Stimulated activated CD4-positive, alpha-beta T cell treated with anti-CD3 and anti-CD28 coated beads, Interleukin-15, amount 100 ng/mL, for 1 hour (primary cell): ENCODE measurements at places on chromosomes 3 and 15.

GRCh38 chr3:94046533-94046932, 16.2 kb downstream of the DHFR2 start:
- no peak for DNase-seq

DNA sequence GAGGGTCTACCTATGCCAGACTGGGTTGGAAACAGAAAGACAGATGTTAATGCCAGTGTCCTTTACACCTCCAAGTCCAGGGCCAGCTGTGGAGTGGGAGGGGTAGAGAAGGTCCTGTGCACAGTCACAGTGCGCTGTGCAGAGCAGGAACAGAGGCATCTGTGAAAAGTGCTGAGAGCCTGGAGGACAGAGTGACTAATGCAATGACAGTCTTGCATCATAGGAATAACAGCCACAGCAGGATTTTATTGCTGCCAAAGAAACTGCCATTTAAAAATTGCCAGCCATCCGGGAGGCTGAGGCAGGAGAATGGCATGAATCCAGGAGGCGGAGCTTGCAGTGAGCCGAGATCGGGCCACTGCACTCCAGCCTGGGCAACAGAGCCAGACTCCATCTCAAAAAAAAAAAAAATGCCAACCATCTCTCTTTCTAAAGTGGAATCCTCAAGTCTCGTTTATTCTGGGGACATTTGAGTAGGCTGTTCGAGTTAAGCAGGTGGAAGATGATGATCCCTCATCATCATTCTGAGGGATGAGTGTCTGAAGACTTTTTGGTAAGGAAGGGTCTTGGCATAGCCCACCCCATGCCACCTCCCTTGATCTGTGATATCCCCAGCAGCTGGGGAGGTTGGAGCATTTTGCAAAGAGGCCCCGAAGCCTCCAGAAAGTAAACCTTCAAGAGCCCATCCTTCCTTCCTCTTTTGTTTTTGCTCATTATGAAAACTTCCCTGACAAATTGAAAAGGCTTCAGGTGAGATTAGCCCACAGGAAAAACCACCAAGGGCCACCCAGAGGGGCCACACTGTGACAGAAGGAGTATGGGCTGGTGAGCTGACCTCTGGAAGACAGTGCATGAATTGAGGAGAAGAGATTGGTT, 7.7 kb downstream of the CCR2 start:
- DNase-seq, result no peak

DNA sequence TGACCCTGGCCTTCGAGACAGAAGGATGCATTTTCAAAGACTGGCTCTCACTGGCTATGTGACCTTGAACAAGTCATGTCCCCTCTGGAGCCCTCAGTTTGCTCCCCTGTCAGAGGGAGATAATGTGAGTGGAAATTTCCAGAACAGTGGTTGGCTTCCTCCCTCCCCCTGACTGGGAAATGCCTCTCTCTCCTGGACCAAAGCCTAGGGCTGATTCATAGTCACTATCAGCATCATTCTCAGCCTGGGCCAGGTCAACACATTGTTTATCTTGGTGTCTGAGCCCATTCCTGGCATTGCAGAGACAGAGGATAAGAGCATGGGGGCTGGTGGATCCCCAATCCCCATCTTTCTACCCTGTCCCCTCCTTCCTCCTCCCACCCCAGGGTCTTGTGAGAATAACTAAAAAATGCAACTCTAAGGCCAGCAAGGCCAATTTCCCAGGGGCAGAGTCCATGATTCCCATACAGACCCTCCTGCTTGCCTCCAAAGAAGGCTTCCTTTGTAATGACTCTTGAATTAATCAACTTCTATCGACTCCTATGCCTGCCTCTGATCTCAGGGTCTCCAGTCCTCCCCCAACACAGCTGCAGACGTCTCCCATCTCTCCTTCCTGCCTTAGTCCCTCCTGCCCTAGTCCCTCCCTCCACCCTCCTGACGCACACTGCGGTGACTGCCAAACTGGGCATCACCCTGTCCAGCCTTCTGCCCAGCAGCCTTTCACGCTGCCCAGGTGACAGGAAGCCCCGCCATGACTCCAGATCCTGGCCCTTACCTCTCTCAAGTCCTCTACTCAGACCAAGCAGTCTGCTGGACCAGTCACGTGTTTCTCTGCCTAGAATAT, 35.4 kb upstream of the CORO2B start:
- no peak for DNase-seq

GRCh38 chr3:71421475-71421819, 162.1 kb downstream of the FOXP1 start:
- no peak for DNase-seq

DNA sequence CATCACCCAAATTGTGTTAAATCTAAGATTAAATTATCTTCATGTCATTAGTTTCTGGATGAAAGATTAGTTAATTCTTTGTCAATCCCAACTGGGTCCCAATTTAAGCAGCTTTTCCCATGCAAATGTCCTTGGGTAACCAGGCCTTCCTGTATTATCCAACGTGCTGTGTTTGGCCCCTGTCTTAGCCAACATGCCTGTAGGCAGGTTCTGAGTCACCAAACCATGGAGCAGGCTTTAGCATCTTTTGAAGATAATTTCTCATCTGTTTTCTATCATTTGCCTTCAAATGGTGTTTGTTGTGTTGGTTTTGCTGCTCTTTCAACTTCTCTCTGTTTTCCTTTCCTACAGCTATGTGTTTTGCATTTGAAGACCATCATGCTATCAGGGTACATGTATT, 216.2 kb downstream of the ITPR1 start:
- DNase-seq, result no peak

DNA sequence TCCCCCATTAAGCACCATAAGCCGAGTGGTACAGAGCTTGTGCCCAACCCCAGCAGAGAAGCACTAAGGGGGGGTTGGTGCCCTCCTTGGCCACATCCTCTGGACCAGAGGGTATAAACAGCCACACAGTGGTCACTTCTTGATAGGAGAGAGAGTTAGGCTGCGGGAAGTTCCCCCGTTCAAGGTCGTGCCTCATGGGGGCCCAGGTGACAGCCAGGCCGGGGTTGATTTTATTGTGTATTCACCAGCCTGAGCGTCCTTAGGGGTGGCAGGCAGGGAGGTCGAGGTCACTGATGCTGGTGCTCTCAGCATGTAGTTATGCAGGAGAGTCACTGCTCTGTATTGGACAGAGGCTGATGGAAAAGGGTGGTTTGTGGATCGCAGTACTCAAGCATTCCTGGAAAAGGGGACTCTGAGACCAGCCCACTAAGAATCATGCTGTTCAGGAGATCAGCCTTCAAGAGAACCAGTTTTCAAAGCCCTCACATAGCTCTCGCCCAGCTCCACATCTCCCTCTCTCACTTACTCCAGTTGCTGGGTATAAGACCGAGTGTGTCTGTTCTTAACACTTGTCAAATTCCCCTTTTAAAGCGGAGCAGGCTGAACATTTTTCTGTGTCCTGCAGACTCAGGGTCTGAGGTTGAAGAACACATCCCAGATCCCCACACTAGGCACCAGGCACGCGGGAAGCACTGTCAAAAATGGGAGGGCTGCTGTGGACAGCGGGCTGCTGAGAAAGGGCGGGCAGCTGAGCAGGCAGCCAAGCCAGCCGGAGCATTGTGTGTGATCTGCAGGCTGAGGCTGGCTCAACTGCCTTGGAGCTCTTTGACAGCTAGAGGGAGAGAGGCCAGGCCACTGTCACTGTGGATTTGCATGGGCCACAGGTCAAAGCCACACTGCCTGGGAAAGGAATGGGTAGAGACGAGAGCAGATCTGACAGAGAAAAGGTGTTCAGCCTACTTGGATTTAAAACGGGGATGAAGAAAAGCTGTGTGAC, 279.3 kb upstream of the LRRFIP2 start:
- no peak for DNase-seq

GRCh38 chr3:103218146-103218545, 783.3 kb downstream of the ZPLD1 start:
- no peak for DNase-seq

DNA sequence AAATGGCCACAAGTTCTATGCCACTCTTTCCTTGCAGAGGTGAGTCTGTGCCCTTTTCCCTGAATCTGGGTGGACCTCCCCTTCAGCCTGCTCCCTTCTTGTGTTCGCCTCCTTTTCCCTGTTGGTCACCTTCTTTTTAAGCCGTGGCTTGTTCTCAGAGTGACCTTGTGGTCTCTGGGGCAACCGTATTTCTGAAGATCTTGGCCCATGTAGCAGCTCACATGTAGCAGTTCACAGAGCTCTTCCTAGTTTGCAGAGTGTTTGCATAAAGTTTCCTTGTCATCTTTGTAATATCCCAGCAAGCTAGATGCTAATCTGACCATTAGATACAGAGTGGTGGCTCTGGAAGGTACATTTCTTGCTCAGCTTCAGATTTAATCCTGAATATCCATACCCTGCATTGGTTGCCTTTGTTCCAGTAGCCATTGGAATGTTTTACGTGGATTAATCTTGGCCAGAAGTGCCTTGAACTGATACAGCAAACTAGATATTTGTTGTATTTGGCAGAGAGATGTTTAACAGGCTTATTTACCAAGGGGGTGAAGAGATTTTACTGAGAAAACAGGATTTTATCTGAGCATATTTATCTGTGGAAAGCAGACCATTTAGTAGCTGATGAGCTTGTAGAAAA, 40.7 kb upstream of the BSN start:
- no peak for DNase-seq

- DNase-seq, result no peak
These were observed 375.3 kb downstream of the LPP start for GRCh38 chr3:188529228-188529627.

DNA sequence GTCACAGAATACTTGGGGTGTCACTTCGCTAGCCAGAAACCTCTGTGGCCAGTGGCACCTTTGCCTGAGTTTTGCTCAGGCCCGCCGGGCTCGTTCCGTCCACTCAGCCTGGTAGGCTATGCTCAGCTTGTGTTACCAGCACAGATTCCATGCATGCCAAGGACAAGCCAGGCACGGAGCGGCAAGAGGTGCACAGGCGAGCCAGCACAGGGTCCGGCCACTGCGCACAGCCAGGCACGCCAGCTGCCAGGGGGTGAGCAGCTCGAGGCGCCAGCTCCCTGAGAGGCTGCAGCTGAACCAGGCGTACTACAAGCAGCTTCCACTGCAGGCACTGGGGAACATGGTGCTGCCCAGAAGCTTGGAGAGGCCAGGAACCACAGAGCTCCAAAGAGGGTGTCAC, 14.7 kb downstream of the PCYT1A start:
- no peak for DNase-seq

DNA sequence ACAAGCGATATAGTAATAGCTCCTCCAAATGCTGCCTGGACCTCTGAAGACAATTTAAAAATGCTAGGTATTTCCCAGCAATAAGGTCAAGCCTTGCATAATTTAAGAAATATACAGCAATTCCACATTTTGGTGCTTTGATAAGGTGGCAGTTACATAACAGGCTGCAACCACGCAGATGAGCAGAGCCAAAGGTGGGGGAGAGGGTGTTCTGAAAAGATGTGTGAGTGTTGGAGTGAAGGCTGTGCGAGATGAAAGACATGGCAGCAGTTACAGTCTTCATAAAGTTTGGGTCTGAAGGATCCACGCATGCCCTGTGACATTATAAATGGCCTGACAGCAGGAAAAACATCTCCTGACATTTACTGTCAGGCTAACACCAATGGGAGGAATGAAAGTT, 26.1 kb downstream of the CTDSPL start:
- DNase-seq, result no peak

DNA sequence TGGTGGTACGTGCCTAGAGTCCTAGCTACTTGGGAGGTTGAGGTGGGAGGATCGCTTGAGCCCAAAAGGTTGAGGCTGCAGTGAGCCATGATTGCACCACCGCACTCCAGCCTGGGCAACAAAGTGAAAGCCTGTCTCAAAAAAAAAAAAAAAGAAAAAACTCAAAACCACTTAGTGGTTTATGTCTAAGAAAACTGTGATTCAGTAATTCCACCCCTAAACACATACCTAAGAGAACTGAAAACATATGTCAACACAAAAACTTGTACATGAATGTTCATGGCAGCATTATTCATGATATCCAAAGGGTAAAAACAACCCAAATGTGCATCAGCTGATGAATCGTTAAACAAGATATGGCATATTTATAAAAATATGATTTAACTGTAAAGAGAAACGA, 14.3 kb downstream of the SPG21 start:
- DNase-seq, result no peak
